Common myeloid progenitor, CD34-positive (primary cell): ENCODE measurements at places on chromosomes 3 and 15.

- H3K27ac ChIP-seq = no peak overlapping the region
- H3K27me3 ChIP-seq = no peaks in the 10 kb centered on the region
- H3K4me3 ChIP-seq = no peak overlapping the region
- DNase-seq = no peak
Observed at GRCh38 chr3:179589143-179589542, 15.3 kb downstream of the MRPL47 start.

DNA sequence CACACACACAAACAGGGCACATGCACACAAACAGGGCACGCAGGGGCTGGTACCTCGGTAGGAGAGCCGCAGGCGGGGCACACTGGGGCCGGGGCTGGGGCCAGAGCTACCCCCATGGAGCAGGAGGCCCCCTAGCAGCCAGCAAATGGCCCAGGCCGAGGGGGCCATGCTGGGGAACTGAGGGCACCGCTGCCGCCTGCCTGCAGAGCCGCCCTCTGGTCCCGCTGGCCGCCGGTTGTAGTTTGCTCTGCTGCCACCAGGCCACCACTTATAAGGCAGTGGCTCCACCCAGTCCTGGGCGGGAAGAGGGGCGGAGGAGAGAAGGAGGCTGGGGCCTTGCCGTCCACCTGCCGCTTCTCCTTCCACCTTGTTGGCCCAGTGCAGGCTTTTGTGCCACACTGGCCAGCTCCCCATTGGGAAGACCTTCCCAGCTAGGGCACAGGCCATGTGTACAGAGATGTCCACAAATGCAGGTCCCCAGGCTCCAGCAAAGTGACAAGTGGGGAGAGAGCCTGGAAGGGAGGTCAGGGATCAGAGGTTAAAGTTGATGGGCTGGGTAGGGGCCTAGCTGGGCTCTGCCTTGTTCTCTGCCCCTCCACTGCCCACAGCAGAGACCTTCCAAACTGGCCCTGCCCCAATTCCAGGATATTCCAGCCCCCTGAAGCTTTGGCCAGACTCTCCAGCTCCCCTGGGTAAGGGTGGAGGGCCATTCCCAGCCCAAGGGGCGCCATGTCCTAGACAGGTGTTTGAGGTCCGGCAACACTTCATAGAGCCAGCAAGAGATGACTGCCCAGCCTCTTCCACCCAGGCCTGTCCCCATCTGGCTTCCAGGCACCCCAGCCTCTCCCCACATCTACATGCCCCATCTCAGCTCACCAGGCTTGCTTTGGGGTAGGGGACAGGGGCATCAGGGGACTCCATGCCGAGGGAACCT, at the start of gene SEMA3G:
TSS of gene SEMA3G (minus strand) at position 244 of the 934 bp plus-strand sequence. CDS start at position 168, 76 bp downstream.
- H3K27ac ChIP-seq = no peak within 1 kb of the TSS
- no peaks in the 10 kb centered on the region for H3K36me3 ChIP-seq
- H3K27me3 ChIP-seq = no peaks in the 10 kb centered on the region
- peaks cover 6% of the 10 kb centered on the region for H3K4me1 ChIP-seq
- peak; percentile 86 for DNase-seq

GRCh38 chr3:12323237-12323636, 34.4 kb downstream of the PPARG start:
- no peaks in the 10 kb centered on the region for H3K27me3 ChIP-seq
- no peak overlapping the region for H3K27ac ChIP-seq
- DNase-seq = peak; percentile 9
- H3K4me3 ChIP-seq = no peak overlapping the region

- no peak for DNase-seq
- no peak overlapping the region for H3K4me3 ChIP-seq
- H3K4me1 ChIP-seq = no peaks in the 10 kb centered on the region
- H3K36me3 ChIP-seq = no peaks in the 10 kb centered on the region
Observed at GRCh38 chr3:85662462-85662861, 703.7 kb downstream of the CADM2 start.

GRCh38 chr15:90388462-90389380, 679 bp downstream of the IQGAP1 start:
- peak overlapping the region; percentile 90 for H3K27ac ChIP-seq
- H3K4me1 ChIP-seq = peaks cover 15% of the 10 kb centered on the region
- no peaks in the 10 kb centered on the region for H3K36me3 ChIP-seq
- DNase-seq = peak; percentile 85

DNA sequence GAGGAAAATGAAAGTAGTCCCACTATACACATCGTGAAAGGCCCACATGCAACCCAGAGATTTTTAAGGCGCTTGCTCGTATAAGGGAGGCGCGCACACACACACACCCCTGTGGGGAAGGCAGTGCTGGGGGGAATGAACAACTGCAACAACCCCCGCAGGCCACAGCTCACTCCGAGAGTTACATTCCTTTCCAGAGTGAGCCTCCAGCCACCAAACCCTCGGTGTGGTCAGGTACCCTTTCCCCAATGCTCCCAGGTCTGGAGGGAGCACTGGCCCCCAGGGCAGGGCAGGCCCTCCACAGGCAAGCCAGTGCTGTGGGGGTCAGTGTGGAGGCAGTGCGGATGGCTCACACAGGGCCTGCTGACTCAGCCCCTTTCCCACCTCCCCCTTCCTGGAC, 115.6 kb downstream of the OCA2 start:
- no peak overlapping the region for H3K27ac ChIP-seq
- no peak overlapping the region for H3K4me3 ChIP-seq
- peaks cover 2% of the 10 kb centered on the region for H3K27me3 ChIP-seq
- DNase-seq = no peak

- peaks cover 28% of the 10 kb centered on the region for H3K4me1 ChIP-seq
- no peaks in the 10 kb centered on the region for H3K36me3 ChIP-seq
- no peak for DNase-seq
- peaks cover 14% of the 10 kb centered on the region for H3K27me3 ChIP-seq
- H3K27ac ChIP-seq = no peak overlapping the region
- H3K4me3 ChIP-seq = no peak overlapping the region
Observed at GRCh38 chr3:113214917-113215595, 3.7 kb downstream of the BOC start.
